Stimulated activated CD4-positive, alpha-beta T cell treated with anti-CD3 and anti-CD28 coated beads, Interleukin-4, amount 100 ng/mL, for 1 hour (primary cell): ENCODE measurements at places on chromosomes 7 and 10.

- DNase-seq: no peak
Observed at GRCh38 chr10:97974526-97975525, 55.6 kb downstream of the CRTAC1 start.

DNA sequence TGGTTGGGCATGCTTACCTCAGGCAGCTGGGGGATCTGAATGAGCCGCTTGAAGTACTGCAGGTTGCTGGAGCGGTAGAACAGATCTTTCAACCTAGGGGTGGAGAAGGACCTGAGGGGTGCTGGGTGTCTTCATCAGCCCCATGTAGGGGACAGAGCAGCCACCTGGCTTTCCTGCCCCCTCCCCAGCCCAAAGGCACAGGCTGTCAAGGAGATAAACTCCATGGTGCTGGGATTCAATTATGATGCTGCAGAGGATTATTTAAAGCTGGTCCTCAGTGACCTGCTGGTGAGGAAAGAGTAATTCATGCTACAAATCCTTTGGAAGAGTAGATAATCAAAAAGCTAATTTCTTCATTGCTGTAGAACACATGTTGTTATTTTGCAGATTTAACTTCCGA lies 71.1 kb downstream of the SPDYE5 start:
- no peak for DNase-seq

GRCh38 chr7:28573059-28573553 lies 160.8 kb downstream of the CREB5 start:
- DNase-seq: no peak

DNA sequence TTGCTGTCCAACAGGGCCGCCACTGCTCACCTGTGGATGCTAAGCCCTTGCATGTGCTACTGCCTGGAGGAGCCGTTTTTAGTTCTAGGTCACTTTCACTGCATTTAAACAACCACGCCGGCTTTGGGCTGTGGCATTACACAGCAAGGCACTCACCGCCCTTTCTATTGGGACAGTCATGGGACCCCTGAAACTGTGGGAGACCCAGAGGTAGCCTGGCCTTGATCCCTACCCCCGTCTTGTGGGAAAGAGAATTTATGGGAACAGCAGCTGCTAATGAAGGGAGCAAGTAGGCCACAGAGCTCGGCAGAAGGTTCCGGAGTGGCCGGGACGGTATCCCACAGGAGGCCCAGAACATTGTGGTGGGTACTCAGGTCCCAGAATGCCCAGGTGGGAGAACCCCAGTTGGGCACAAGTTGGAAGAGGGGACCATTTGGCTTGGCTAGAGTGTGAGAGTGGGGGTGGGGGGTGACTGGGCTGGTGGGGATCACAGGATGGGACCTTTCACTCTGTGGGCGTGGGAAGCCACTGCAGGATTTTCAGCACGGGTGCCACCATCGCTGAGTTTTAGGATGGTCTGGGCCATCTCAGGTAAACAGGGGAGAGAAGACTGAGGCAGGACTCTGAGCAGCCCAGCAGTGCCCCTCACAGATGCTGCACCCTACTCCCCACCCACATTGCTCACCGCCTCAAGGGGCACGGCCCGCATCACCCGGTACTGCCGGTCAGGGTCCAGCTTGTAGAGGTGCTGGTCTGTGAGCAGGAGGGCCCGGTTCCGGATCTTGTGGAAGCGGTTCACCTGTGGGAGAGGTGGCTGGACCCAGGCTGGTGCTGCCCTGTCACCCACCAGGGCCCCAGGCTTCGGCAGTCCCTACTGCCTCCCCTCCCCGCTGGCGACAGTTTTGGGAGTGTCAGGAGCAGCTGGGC lies 15.2 kb downstream of the MYO1G start:
- DNase-seq: no peak

- DNase-seq: no peak
Observed at GRCh38 chr7:106613848-106614560, 47.0 kb downstream of the CCDC71L start.

GRCh38 chr7:51970961-51971665 lies 654.5 kb upstream of the COBL start:
- DNase-seq: no peak

DNA sequence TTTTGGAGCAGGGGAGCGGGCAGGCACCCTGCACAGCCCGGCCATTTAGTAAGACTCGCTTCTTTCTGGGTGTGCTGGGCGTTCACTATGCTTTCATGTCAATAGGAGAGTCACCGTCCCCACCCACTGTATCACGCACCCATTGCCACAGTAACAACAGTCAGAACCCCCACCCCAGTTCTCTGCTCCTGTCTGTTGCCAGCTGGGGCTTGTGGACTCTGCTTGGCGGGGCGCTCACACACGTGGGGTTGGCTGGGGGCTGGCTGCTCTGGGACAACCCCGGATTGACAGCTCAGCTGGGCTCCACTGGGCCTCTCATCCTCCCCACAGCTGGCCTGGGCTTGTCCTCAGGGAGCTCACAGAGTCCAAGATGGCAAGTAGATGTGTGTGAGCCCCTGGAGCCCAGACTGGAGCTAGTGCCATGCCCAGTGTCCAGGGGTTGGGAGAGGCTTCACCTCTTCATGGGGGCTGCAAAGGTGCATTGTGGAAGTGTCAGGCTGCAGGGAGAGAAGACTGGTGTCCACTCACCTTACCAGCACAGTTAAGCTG lies 59.6 kb downstream of the GLRX3 start:
- no peak for DNase-seq

DNA sequence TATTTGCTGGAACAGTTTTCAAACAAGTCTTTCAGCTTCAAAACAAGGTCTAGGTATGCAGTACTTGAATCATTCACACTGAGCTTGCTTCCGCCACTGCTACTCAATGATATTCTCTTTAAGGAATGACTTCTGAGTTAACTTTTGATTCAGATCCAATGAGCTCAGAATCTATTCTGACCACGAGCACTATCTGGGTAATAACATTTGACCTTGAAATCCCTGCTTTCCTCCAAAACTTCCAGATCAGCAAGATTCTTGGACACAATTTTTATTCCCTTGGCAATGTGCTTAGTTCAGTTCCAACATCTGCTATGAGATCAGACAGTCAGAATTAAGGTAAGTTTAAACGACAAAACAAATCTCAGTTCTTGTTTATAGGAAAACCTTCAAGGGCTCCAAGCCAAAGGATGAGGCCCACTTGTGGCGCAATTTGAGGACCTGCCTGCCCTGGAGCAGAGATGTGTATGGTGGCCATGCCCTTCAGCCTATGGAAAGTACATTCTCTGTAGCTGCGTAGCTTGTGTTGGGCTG lies 87.2 kb downstream of the RNF216 start:
- DNase-seq: no peak

DNA sequence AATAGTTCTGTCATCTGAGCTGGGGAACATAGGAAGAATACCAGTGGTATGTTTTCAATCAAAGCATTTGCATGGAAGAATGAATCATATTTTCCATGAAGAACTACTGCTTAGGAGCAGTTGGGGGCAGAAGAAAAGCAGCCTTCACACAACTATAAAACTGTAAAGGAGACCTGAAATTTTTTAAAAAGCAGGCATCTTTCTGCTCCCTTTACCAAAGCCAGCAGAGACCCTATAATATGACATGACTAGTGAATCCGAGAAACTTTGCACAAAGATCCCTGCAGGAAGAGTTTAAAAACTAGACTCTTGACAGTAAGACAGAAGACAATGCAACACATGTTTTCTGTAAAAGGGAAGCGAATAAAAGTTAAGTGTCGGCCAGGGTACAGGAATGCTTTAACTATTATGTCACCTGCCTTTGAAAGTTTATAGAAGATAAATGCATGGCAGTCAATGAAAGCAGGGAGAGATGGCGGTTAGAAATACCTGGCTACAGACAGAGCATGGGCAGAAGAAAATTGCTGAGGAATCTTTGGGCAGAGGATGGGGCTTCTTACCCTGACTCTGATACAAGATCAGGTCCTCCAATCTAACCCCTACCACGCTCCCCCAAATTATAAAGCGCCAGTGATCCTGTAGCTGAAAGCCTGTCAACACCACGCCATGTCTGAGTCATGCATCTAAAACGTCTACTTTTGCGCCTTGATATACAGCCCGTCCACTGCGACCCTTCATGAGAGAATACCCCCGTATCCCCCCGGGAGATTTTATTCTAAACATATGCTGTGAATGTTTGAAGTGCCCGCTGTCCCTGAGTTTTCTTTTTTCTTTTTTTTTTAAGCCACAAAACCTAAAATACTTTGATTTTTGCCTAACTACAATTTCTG lies 93.1 kb downstream of the GLI3 start:
- no peak for DNase-seq

DNA sequence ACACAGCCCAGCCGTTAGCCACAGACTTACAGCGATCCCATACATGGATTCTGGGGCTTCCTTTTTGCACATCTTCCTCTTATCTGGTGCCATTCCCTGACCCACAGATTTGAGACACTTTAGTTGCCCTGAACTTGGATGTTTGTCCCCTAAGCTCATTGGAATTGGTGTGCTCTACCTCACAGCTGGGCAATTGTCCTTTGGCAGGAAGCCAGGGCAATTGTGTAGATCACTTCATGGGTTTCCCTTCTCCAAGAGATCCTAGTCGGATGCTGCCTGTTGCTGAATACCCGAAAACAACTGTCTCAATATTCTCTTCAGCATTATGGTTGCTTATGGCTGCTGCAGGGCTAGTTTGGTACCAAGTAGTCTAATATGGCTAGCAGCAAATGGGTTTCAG lies 470.7 kb upstream of the MKI67 start:
- no peak for DNase-seq

GRCh38 chr10:10591715-10592341 lies 425.8 kb upstream of the CELF2 start:
- no peak for DNase-seq

GRCh38 chr7:137626469-137627067 lies 220.2 kb downstream of the DGKI start:
- DNase-seq: peak; percentile 15

DNA sequence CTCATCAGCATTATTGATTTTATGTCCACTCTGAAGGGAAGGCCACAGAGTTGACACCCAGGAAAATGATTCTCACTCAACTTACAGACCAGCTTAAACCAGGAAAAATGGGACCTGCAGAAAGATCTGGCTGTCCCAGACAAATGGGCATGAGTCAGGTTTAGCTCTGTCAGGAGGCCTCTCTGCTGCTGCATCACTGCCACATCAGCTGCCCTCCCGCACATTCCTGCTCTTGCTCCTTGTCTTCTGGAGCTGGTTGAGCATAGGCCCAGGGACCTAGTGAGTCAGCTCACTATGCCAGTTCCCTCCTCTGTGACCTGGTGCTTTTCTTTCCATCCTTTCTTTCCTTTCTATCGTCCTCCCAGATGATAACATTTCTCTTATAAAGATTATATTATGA lies 18.8 kb upstream of the SMNDC1 start:
- DNase-seq: no peak

GRCh38 chr7:53095731-53096501 lies 60.5 kb downstream of the POM121L12 start:
- no peak for DNase-seq

- DNase-seq: no peak
Observed at GRCh38 chr10:18364987-18365775, 225.0 kb downstream of the CACNB2 start.

DNA sequence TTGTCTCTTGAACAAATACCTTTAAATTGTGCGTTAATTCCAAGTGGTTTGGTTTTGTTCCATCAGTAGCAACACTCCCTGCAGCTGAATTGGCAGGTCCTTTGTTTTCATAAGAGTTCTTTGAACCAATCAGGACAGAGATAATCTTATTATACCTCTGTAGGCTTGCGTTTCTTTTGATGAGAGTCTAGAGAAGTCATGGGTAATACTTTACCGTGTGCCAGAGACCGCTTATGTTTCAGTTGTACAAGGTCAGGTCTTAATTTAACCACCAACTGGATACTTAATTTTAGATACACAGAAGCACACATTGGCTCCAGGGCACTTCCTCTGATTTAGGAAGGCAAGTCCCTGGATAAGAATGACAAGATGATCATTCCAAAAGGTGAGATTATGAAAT lies at the start of gene ASB15:
Gene ASB15, plus strand, starts transcription at position 292 of the 400 bp plus-strand sequence. CDS start 12,682 bp downstream, outside the sequence.
- no peak for DNase-seq

- DNase-seq: no peak
Observed at GRCh38 chr7:91749418-91749817, 131.1 kb downstream of the MTERF1 start.

DNA sequence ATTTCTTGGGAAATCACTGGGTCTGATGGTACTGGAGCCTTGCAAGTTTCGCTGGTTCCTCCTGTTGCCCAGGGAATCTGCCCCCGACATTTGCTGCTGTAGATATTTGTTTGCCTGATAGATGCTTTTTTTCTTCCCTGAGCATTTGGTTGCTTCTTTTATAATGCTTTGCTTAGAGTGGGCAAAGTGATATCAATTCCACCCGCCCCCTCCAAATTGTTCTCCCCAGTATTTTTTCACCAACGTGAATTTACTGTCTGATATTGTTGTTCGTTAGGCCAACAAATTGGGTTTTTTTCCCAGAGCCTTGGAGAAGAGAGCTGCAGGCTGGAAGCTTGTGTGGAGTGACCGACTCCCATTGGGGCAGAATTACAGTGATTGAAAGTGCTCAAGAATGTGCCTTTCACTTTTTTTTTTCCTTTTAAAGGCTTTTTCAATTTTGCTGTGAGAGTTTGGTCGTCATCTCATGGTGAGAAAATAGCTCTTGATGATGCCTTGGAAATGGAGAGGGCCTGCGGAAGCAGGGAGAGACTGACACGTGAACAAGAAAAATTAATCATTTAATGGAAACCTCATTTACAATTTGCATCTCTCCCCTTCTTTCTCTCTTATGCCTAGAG lies 2.5 kb downstream of the GRK5 start:
- DNase-seq: no peak

DNA sequence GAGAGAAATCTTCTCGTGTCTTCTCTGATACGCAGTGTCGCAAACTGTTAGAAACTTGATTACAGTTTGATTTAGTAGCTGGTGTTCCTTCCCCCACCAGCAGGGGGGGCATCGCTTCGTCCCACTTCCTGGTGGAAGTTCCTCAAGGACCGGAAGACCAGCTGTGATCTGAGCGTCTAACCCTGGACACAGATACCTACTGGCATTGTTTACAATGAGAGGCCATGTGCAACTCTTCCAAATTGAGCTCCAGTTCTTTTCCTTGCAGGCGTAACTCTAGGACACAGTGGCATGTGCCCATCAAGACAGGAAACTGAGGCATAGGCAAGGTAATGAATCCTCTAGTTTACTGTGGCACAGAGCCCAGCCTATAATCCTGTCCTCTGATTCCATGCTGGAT lies 219.0 kb downstream of the CCDC3 start:
- peak; percentile 22 for DNase-seq
